ENCODE measurements at places on chromosomes 16 and 17.

- DNase-seq: no peak
Observed at GRCh38 chr17:74659889-74660288, 36.4 kb upstream of the CD300E start.

DNA sequence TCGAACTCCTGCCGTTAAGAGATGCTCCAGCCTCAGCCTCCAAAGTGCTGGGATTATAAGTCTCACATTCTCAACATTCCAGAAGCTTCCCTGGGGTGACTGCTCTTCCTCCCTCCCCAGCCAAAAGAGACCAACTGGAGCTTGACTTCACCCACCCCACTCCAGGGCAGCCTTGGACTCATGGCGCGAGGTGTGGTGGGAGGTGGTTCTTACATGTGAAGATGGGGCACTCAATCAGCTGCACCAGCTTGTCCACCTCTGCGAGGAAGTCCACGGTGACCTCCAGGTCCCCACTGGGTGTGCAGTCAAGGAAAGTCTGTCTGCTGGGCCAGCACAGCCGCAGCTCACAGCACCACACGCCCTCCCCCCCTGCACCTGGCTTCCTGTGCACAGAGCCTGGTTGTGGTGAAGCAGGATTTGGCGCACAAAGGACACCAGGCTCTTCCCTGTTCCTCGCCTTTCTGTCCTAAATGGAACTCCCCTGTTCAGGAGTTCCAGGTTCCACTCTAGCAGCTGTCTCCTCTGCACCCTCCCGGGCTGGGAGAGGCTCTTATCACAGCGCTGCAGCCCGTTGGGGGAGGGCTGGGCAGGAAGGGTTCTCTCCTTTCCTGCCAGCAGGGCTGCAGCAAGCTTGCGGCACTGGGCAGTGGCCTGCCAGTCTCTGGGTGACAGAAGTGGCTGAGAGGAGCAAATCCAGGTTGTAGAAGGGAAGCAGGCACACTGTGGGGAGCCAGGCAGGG lies 9.6 kb upstream of the MTSS2 start:
- no peak for DNase-seq

DNA sequence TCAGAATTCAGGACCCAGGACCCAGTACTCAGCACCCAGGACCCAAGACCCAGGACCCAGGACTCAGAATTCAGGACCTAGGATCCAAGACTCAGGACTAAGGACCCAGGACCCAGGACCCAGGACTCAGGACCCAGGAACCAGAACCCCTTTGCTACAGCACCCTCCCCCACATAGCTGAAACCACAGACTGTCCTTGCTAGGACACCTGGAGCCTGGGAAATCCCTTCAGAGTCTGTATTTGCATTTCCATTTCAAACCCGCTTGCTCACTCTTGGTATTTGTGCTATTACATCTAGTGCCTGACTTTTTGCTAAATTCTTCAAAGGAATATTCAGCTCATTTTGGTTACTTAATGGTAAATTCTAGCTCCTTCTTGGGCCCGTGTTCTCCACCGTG lies 275.8 kb upstream of the MAF start:
- no peak for DNase-seq

DNA sequence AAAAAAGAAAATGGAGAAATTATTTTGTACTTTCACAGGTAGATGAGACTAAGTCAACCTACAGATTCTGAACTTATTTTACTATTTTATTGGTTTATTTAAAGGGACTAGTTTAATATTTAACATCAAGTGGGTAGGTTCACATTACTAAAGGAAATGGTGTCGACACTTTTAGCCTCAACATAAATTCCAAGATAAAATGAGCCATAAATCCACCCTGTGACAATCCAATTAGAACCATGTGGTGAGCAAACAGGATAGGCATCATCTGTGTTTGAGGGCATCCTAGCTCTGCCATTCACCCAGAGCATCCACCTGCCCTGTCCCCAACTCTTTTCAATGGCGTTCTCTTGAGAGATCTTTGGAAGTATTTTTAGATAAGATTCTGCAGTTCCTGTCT lies 92.8 kb upstream of the PMFBP1 start:
- no peak for DNase-seq

DNA sequence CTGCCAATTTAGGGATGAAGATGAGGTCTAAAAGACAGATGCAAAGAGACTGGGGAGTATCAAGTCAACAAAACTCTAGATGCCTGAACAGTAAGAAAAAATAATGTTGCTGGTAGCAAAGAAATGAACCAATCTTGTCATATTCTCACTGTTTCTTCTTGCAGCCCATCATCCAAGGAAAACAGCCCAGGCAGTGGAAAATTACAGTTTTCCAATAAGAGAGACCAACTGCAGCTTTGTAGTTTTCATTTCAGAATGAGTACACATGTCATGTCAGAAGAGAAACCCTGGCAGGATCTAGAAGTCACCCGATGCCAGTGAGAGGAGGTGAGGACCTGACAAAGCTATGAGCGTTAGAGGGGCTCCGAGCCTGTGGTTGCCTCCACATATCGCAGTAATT lies 500.4 kb upstream of the PSMD7 start:
- no peak for DNase-seq

DNA sequence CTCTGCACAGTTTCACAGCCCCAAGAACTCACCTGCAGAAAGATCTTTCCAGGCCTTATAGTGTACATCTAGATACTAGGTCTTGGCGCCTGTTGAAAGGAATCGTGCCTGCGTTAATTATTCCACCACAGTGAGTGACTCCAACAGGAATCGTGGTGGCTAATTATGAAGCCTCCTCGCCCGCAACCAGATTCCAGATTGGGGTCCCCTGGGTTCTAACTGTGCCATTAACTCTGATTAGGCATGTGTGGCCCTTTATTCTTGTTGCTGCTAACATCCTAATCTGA lies 295.3 kb upstream of the MAF start:
- no peak for DNase-seq

- DNase-seq: no peak
Observed at GRCh38 chr16:49602201-49602975, 228.8 kb downstream of the C16orf78 start.

GRCh38 chr17:38341035-38341721 lies 2.6 kb downstream of the GPR179 start:
- DNase-seq: no peak

DNA sequence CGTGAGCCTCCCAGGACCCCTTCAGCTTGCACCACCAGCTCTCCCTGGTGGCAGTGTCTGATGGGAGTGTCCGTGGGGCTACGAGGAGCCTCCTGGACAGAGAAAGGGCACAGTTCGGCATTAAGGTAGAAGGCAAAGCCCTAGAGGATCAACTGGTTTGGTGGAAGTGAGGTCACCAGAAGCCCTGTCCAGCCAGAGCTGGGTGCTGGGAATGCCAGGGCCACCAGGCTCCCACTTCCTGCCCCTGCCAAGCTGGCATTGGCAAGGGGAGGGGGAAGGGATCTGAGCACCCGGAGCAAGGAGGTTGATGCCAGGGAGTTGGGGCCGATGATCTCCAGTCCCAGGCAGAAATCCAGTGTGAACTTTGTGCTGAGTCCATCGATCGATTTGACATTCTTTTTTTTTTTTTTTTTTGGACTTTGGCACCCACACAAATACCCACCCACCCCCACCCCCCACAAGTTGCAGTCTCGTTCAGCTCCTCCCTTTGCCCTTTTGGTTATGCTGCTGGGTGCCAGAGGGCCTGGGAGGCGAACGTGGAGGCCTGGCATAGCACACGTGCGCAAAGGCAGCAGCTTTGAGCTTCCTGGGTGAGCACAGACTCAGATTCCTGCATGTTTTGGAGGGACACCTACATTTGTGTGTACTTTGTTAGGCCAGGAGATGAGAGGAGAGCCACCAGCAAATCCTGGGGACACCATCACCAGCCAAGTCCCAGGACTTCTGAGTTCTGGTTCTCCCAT lies 2.1 kb downstream of the NHERF1 start:
- DNase-seq: no peak

All from omental fat pad (tissue), 4 donors.